ENCODE measurements at places on chromosomes 6 and 20.

GRCh38 chr6:56073761-56074160 lies 173.6 kb downstream of the COL21A1 start:
- DNase-seq: no peak

DNA sequence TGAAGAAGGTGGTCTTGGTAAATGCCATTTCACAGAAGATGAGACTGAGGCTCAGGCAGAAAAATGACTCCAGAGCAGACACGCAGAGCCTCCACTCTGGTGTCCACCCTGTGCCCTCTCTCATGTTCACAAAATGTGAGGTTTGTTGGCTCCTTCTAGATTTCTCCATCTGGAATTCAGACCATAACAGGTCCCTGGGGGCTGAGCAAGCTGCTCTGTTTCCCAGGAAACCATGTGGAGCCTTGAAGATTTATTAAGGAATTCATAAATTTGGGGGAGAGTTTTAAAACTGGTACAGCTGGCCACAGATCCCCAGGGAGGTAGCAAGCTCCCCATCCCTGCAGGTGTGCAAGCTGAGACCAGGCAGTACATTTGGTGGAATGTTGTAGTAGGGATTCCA lies 38.8 kb upstream of the SIRPA start:
- no peak for DNase-seq

- DNase-seq: no peak
These were observed 102.7 kb downstream of the TSHZ2 start for GRCh38 chr20:53074811-53075314.

DNA sequence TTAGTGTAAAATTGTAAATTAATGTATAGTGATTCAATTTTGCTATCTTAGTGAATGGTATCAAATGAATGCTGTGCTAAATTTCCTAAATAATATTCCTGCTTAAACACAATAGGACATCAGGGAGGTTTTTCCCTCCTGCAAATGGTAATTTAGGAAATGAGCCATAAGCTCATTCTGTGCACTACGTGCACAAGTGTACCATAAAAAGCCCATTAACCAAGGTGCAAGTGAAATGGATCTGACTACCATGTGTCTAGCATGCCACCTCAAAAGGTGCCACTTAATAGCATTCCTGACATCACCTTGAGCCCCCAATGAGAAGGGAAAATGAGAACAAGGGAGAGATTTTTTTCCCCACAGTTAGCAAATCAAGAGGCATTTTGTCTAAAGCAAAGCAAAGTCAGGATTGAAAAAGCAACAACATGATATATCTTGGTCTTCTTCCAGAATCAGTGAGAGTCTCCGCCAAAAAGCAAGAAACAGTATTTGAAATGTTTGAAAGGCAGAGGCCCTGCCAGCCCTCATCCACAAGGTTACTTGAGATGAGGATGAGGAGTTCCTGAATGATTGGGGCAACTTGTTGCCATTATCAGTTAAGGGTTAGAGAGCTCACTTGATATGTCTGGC lies 334.2 kb upstream of the RSPO3 start:
- DNase-seq: no peak

DNA sequence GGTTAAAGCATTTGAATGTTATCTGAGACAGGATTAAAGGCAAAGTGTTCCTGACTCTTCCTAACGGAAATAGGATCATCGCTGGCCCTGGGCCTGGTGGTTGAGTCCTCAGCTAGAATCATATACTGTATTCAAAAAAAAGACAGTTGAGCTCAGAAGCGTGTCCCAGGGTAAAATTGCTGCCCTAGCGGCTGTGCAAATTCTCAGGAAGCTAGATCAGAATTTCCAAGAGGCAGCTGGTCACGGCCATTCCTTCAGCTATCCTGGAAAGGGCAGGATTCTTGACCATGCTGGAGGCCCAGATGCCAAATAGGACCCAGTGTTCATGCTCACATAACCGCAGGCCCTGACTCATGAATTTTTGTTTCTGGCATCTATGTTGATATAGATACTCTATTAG lies 67.4 kb downstream of the STMND1 start:
- DNase-seq: peak; percentile 16

GRCh38 chr6:23320471-23321015 lies 751.2 kb downstream of the HDGFL1 start:
- DNase-seq: no peak

GRCh38 chr6:122322824-122323223 lies 76.6 kb upstream of the HSF2 start:
- DNase-seq: no peak

- no peak for DNase-seq
These were observed 195.1 kb downstream of the EDN1 start for GRCh38 chr6:12485226-12485764.

GRCh38 chr6:33740794-33741193 lies 5.9 kb downstream of the IP6K3 start:
- DNase-seq: no peak

DNA sequence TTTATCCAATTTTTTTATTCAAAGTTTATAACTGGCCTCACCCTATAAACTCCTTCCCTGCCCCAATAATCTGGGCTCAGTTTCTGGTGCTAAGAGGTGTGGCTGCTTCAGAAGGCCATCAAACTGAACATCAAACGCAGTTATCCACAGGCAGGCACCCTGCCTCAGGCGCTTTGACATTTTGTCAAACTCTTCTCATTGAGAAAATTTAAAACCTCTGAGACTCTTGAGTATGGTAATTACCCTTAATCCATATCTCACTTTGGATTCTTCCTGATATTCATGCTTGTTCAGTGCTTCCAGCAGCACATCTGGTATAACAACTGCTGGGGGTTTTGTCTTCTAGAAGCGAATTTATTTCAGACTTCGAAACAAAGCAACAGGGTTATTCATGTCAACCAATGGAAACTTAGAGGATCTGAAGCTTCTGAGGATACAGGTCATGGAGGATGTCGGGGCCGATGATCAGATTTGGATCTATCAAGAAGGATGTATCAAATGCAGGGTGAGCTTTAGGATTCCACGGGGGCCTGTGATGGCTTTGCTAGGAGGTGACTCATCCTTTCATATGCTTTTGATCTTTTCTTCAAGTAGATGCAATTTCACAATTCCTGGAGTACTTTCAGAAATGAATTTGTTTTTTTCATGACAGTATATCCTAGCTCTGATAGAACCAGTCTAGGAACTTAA lies 68.2 kb downstream of the RTN4IP1 start:
- no peak for DNase-seq

- no peak for DNase-seq
These were observed 26.5 kb upstream of the ANGPT4 start for GRCh38 chr20:942611-943010.

- no peak for DNase-seq
These were observed 21.9 kb upstream of the CD2AP start for GRCh38 chr6:47455533-47456209.

GRCh38 chr6:34154668-34155447 lies 9.0 kb upstream of the GRM4 start:
- DNase-seq: no peak

- no peak for DNase-seq
These were observed 7.4 kb downstream of the TNFAIP3 start for GRCh38 chr6:137874204-137875057.

- no peak for DNase-seq
These were observed 1.2 kb upstream of the PHACTR3 start for GRCh38 chr20:59603176-59603575.

DNA sequence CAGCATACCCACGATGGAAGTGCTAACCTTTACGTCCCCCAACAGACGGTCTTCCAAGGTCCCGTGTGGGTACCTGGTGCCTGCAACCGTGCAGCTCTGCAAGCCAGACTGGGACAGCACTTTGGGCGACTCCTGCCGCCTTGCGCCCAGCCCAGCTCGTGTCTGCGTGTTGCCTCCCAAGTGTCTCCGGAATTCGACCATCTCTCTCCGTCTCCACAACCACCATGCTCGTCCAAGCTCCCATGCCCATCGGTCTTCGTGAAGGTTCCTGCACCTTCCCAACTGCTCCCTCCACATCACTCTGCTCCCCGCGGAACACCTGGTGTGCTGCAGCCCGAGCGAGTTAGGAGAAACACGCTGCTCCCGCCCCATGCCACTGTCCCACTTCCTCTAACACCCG lies 173.2 kb upstream of the AFDN start:
- no peak for DNase-seq

DNA sequence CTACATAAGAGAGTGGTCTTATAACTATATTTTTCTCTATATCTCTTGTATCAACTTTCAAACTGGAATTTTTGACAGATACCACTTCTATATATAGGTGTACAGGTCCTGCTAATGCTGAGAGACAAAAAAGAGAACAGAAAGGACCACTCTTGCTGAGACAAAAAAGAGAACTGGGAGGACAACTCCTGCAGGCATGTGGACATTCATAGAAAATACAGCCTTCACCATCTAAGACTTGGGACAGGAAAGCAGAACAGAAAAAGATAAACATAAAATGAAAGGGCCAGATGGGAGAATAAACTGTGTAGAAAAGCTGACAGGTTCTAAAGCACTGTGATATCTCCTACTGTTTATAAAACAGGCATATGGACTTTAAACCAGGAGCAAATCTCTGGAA lies 541.0 kb upstream of the ADGRB3 start:
- no peak for DNase-seq

- peak; percentile 13 for DNase-seq
These were observed at the start of gene LRFN2 for GRCh38 chr6:40587240-40588069. TSS of gene LRFN2 (minus strand) at chr6:40587364.

DNA sequence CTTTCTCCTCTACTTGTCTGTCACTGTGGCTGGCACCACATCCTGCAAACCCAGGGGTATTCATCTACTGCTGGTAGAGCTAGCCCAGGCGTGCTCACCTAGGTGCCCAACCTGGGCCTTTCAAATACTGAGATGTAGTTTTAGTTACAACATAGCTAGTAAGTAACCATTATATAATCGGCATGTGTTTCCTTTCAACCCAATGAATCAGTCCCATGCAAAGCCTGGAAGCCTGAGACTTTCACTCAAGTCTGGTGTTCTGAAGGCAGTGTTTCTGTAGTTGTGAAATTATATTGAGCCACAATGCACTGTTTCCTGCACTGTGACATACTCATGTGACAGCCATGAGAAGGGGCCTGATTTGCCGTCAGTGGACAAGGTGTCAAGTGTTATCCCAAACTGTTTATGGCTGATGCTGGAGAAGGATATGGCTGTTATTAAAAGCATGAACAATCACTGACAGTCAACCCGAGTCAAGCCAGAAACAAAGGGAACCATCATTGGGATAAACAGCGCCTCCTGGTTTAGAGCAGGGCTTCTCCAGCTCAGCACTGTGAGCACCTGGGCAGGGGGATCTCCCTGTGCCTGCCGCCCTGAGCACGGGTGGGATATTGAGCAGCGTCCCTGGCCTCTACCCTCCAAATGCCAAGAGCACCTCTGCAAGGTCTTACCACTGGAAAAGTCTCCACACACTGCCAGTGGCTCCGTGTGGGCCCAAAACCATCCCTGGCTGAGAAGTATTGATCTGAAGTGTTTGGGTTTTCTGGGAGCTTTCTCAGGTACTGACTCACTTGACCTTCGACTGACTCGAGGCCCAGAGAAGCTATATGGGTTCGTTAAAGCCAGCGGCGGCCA lies 1.6 kb downstream of the PSMA7 start:
- DNase-seq: no peak

- DNase-seq: no peak
These were observed 62.1 kb downstream of the NOL4L start for GRCh38 chr20:32522776-32523612.

DNA sequence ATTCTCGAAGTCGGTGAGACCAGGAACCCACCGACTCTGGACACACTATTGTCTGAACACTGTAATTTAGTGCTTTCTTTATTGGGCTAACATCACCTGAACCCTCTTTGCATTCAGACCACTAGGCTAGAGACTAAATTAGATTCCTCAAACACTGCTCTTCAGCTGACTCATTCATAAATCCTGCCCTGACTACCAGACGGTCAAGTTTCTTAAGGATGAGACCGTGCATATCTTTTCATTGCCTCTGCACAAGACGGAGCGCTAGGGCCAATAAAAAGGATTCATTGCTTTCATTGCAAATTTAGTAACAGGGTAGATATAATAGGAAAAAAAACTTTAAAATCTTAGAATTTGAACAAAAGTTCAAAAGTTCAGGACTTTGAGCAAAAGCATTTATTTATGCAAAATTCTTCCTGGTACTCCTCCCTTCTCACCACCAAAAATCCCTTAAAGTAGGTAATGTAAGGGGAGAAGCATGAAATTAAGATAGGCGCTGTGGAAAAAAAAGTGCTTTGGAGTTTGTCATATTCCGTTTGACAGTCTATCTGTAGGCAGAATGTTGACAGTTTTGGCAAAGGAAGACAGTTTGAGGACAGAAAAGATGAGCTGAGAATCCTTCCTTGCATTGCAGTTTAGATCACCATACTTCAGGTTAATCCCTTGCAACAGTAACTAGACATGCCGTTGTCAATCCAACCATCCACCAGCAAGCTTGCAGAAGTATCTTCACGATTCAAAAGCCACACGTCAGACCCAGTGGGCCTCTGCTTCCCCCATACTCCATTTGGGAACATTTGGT lies 328.6 kb upstream of the JARID2 start:
- no peak for DNase-seq

GRCh38 chr20:46709459-46710152 lies at the start of gene SLC2A10:
TSS of gene SLC2A10 (plus strand) at chr20:46709649. CDS start at chr20:46709737, 88 bp downstream.
- no peak for DNase-seq

DNA sequence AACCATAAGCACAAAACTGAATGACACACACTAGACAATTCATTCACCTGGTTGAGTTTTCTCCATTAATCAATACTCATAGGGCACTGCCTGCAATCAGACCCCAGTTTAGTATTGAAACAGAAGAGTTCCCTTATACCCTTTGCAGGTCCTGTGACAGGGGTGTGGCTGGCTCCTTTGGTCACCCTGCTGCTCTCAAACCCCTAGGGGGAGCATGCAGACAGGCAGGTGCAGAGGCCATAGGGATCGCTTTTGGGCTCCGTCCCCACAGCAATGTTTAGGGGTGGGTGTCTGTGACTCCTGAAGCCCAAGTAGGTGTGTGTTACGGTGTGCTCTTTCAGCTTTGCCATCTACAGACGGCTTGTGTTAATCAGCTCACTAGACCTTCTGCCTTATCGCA lies 210.4 kb downstream of the CENPW start:
- DNase-seq: no peak

DNA sequence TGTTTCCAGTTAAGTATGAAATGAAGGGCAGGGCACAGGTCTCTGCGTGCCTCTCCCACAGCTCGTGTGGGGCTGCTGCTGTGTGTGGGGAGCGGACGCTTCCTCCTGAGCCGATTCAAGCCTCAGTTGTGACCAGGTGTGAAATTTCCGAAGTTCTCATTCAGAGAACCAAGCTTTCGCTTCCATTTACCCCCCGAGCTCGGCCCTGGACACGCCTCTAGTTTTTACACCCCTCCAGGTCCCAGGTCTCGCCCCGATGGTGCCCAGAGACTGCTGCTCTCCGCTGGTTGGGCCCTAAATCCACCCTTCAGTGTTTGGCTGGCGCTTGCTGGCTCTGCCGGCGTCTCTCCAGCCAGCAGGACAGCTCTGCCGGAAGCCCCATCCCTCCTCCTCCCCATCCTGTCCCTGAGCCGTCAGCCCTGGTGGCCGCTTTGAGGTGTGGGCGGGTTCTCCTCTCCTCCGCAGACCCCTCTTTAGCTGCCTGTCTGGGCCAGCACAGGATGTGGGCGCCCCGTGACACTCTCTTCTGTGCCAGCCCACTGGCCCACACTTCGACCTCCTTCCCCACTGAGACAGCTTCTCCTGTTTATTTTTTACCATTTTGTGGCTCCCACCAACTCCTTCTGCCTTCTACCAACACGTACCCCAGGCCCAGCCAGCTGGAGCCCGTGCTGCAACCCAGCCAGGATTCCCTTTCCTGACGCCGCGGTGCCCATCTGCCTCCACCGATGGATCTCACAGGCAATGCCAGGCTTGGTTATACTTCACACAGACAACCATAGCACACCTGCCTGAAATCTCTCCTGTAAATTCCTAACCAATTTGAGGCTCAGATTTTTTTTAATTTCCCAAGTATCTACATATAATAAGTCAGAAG lies 142.8 kb downstream of the DLL1 start:
- no peak for DNase-seq

Data from forelimb muscle (tissue), 1 donor.